ENCODE measurements at places on chromosomes 4 and X. TPM values are rescaled to one million over a fixed set of nuclear protein-coding genes. Genes with fewer than 3 reads are reported as not detected.

BMPR1B gene
- 40.9 TPM for total RNA-seq

HNRNPDL gene
- total RNA-seq: 168 TPM

ZMAT1 gene
- 11.1 TPM for total RNA-seq

DAPP1 gene
- total RNA-seq: 6.3 TPM

NUDT6 gene
- 4.1 TPM for total RNA-seq

SH3D19 gene
- total RNA-seq: 117 TPM

IL13RA2 gene
- 1.3 TPM for total RNA-seq

SLITRK2 gene
- total RNA-seq: 0.13 TPM

TMEM144 gene
- 3.9 TPM for total RNA-seq

KLHL13 gene
- total RNA-seq: 32.6 TPM

TMEM156 gene
- total RNA-seq: not detected

TEC gene
- 4.1 TPM for total RNA-seq

POF1B gene
- total RNA-seq: 0.81 TPM

HERC3 gene
- 57.9 TPM for total RNA-seq

AMTN gene
- total RNA-seq: not detected

KCTD8 gene
- 2.7 TPM for total RNA-seq

PCDH18 gene
- total RNA-seq: 51.2 TPM

CLGN gene
- 4.4 TPM for total RNA-seq

KCND1 gene
- 2.7 TPM for total RNA-seq

VBP1 gene
- 48.7 TPM for total RNA-seq

GRCh38 chr4:78014889-78015886 is 41.9 kb upstream of the FRAS1 start:
- no peak for ATAC-seq

DNA sequence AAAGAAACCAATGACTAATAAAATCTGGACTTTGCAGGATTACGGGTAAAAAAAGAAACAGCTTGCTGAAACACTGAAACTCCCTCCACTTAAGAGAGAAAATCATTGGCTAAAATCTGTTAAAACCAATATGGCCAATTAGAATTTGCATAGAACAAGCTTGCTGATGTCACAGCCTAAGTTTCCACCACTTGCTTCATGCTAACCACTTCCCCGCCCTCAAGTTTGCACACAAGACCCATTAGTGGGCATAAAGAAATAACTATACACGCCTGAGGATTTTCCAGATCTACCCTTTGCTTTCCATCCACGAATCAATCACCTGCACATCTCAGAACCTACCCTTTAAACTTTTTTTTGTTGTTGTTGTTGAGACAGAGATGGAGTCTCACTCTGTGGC is 42.7 kb upstream of the PHEX start:
- no peak for ATAC-seq

GRCh38 chrX:9586992-9587392 is 122.1 kb downstream of the TBL1X start:
- ATAC-seq: no peak

DNA sequence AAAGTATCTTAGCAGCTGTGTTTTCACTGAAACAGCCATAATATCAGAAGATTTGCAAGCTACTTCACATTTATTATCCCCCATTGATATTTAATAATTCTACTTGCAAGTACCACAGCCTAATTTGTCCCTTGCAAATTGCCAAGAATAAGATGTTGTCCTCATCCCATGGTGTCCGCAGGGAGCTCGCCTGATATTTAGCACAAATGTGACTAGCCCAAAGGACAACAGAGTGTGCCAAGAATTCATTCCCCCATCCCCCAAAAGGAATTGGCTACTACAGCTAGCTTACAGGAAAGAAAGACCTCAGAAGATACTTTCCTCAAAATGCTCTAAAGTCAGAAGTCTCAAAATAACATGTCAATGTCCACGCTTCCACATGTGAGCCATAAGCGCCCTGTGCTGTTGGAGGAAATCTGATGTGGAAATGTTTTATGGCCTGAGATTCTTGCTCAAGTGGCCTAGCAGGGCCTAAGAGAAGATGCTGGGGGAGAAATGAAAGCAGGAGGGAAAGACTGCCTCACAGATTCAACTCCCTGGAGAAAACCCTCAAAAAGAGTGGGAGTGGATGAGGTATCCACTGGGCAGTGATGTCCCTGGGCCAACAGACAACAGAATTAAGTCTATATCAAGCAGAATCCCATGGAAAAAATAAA is 111.4 kb downstream of the SH3KBP1 start:
- ATAC-seq: no peak

DNA sequence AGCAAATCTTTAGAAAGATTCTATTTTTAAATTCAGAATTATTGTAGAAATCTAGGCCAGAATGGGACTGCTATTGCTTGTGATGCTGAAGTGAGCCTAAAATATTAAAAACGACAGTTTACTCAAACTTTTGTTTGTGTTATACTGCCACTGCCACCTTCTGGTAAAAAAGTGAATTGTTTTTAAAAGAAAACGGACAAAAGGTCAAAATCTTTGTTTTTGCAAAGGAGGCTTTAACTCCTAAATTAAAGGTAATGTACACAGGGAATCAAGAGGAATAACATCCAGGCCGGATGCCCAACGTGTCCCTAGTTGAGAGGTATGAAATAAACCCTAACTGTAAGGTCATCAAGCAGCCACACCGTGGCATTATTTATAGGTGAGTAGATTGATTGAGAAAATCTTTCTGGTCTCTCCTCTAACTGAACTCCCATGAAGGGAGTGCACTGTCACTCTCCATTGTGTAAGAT is 338.3 kb upstream of the GALNT7 start:
- no peak for ATAC-seq

DNA sequence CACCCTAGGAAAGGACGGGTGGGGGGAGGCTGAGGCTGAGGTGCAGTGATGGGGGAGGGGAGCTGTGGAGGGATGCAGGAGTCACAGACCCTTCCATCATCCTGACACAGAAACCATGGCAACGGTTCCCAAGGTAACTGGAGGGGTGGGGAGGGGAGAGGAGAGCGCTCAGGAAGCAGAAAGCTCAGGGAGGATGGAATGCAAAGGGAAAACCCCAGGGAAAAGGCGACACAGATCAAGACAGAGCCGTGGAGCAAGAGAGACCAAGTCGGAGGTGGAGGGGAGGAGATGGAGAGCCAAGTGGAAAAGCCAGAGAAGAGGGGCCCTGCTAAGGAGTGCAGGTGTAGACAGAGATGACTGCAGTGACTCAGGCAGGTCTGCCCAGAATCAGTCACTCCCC is 14.5 kb downstream of the L1CAM start:
- no peak for ATAC-seq

DNA sequence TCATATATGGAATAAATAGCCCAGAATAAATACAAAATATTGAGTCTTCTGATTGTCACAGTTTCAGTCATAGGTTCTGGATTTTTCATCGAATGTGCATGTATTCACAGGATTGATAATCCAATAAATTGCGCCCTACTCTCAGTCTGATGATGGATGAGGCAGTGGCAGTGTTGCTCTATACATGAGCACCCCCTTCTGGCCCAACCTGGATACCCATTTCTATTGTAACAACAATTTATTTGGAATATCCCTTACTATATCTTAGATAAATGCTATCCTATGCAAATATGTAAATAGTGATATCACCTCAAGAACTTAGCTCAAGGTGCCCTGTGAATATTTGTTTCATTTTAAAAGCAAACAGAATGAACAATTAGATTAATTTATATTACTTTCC is 733.7 kb upstream of the PABPC4L start:
- no peak for ATAC-seq

DNA sequence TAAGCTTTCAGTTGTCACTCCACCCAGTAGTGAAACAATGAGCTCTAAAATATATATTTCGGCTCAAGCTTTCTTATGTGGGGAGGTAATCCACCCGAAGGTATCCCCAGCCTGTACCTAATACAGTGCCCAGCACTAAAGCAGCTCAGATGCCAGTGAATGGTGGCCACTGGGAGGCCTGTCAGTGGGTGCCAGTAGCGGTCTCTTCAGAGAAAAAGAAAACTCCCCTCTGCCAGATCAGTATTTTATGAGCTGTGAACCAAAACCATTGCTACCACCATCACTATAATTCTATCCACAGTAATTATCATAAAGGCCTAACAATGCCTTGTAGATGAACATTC is 835 bp upstream of the NFKB1 start:
- no peak for ATAC-seq

- ATAC-seq: no peak
Observed at GRCh38 chrX:118100091-118100490, 16.5 kb downstream of the KLHL13 start.

DNA sequence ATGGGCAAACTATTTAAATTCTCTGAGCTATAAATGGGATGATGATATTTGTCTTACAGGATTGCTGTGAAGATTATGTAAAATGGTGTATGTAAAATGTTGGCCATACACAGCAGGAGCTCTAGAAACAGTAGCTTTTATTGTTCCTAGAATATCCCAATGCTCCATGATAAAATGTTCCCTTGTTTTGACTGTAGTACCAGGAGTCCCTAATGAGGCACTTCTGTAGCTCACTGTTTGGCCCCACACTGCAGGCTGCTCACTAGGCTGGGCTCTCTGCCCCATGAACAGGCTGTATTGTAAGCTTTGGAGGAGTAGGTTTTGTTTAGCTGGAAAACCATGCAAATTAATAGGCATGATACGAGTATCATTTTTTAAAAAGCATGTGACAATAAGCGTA is 3.3 kb upstream of the FGA start:
- no peak for ATAC-seq

DNA sequence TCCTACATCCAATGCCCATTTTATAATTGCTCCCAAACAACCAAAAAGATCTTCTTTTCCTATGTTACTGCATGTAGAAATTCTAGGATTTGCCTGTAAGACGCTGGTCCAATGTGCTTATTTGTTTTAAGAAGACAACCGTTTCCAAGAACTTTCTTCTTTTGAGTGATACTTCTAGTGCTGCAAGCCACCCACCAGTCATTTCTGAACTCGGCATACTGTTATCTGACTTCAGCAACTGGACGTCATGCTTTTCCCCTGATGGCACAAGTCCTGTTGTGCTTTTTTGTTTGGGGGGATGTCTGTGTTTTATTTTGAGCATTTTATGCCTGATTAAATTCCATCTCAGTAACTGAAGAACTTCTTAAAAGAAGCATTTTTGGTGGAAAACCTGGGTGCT is 16.0 kb upstream of the RAP1GDS1 start:
- no peak for ATAC-seq

- ATAC-seq: no peak
Observed at GRCh38 chr4:30952526-30953219, 232.5 kb downstream of the PCDH7 start.

GRCh38 chr4:112514647-112515197 is 1.3 kb downstream of the NEUROG2 start:
- ATAC-seq: peak; percentile 8

DNA sequence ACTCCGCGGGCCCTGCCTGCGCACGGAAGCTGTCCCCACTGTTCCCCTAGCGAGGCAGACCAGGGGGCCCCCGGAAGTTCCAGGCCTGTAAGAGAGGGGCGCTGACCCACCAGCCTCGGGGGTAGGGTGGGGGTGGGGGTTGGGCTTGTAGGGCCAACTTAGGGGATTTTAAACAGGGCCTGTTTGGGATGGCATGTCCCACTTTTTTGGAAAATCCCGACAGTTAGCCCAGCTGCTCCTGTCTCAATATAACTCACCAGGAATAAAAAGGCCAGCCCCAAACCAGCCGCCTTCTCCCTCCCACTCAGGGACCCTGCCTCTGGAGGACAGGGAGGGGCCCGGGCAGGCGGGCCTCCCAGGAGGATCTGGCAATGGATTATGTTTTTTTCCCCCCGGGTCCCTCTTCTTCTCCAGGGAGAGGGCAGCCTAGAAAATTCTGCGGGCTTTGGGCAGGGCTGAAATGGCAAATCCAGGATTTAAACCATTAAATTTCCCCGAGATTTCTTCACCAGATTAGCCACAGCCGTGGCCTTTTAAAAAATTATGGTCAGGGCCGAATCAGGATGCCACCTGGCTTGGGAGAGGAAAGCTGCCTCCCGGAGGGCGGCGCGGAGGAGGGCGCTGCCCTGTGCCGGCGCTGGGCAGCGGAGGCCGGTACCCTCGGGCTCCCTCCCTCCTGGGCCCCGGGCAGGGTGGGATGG is 957 bp downstream of the PPP2R2C start:
- ATAC-seq: no peak

DNA sequence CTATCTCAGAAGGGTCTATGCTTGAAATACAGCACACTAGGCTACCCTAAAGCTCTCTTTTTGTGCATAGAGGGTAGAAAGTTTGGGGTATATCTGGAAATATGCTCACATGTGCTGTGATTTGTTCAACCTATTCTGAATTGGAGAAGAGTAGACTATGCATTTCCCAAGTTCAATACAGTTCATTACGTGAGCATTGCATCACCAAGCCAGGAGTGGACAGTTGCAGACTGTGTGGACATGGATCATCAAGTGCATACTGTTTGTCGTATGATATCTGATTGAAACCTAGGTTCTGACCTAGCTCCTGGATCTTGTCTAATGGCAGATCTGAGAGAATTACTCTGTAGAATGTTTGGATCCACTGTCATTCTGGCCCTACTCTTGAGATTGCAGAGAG is 161.1 kb downstream of the FRAS1 start:
- no peak for ATAC-seq

- no peak for ATAC-seq
Observed at GRCh38 chr4:2077537-2078460, 18.7 kb downstream of the NAT8L start.

- ATAC-seq: peak; percentile 77
Observed at GRCh38 chr4:81505004-81505598, 33.4 kb upstream of the RASGEF1B start.

DNA sequence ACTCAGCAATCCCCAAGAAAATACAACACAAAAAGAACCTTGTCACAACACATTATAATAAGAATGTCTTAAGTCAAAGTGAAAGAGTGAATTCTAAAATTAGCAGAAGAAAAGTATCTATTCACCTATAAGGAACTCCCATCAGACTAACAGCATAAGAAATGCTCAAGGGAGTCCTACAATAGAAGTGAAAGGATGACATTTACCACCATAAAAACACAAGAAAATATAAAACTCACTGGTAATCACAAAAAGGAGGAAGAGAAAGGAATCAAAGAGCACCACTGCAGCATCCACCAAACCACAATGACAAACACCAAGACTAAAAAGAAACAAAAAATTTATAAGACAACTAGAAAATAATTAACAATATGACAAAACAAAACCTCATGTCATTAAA is 257.0 kb upstream of the AGTR2 start:
- ATAC-seq: no peak

GRCh38 chr4:126414741-126415140 is 1100.0 kb downstream of the FAT4 start:
- no peak for ATAC-seq

DNA sequence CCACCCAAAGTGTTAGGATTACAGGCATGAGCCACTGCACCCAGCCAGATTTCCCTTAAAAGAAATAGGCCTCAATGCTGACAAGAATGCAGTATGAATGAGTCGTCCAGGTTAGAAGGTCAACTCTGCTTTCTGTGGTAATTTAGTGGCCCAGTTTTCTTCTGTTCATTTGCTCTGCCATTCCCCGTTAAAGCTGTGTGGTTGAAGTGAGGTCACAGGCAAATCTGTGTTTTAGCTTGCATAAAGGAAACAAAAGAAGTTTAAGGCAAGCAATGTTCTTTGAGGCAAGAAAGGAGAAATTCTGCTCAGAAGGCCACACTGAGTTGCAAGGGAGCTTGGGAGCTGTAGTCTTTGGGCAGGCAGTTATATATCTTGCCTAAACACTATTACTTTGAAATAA is 176.8 kb downstream of the LARP7 start:
- ATAC-seq: no peak

GRCh38 chr4:87304745-87305432 is 17.8 kb downstream of the HSD17B13 start:
- no peak for ATAC-seq

- ATAC-seq: no peak
Observed at GRCh38 chr4:80540785-80541469, 205.4 kb downstream of the CFAP299 start.

- no peak for ATAC-seq
Observed at GRCh38 chr4:7160951-7161440, 31.3 kb upstream of the SORCS2 start.
